Spinal cord (tissue), 10 donors: ENCODE measurements at places on chromosomes 3 and 15. TPM values are rescaled to one million over a fixed set of nuclear protein-coding genes. Genes with fewer than 3 reads are reported as not detected.

Gene NRG4
- total RNA-seq = 8.2 TPM

Gene NDUFB5
- 182 TPM for total RNA-seq

Gene BTLA
- total RNA-seq = 0.10 TPM

Gene GOLGA8S
- total RNA-seq = 0.39 TPM
